ENCODE measurements at places on chromosomes 4 and X. TPM values are rescaled to one million over a fixed set of nuclear protein-coding genes. Genes with fewer than 3 reads are reported as not detected.

- no peak overlapping the region for H3K27ac ChIP-seq
- DNase-seq, result no peak
- no peak overlapping the region for H3K4me3 ChIP-seq
- H3K4me1 ChIP-seq, result no peaks in the 10 kb centered on the region
Observed at GRCh38 chrX:72371405-72371804, 65.7 kb upstream of the CITED1 start.

DNA sequence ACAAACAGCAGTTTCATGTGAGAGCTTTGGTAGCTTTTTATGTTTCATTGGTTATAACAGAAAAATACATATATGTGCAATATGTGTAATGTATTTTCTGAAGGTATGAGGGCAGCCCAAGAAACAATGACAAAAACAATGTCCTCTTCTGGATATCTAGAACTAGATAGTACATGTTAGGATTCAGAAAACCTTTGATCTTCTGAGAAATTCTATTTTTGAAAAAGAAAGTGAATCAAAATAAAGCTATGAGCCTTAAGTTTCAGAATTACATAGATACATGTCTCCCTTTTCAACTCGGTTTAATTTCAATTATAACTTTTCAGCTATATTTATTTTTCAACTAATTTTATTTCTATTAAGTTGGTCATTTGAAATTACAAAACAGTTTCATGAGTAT, 131.9 kb downstream of the REELD1 start:
- no peak for DNase-seq
- no peak overlapping the region for H3K27ac ChIP-seq
- H3K4me1 ChIP-seq, result no peaks in the 10 kb centered on the region
- H3K4me3 ChIP-seq, result no peak overlapping the region
- no peaks in the 10 kb centered on the region for H3K27me3 ChIP-seq
- no peaks in the 10 kb centered on the region for H3K36me3 ChIP-seq

DNA sequence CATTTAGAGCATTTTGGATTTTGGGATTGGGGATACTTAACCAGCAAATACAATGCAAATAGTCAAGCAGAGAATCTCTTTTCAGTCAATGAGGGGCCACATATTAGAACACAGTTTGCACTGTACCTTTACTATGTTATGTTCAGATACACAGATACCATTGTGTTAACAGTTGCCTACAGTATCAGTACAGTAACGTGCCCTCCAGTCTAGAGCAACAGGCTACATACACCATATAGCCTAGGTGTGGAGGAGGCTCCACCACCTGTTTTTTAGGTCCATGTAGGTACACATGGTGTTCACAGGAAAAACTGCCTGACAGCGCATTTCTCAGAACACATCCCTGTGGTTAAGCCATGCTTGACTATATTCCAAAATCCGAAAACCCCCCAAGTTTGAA, 9.1 kb downstream of the GRPEL1 start:
- no peak overlapping the region for H3K27ac ChIP-seq
- no peak for DNase-seq
- no peak overlapping the region for H3K4me3 ChIP-seq
- H3K4me1 ChIP-seq, result no peaks in the 10 kb centered on the region

DNA sequence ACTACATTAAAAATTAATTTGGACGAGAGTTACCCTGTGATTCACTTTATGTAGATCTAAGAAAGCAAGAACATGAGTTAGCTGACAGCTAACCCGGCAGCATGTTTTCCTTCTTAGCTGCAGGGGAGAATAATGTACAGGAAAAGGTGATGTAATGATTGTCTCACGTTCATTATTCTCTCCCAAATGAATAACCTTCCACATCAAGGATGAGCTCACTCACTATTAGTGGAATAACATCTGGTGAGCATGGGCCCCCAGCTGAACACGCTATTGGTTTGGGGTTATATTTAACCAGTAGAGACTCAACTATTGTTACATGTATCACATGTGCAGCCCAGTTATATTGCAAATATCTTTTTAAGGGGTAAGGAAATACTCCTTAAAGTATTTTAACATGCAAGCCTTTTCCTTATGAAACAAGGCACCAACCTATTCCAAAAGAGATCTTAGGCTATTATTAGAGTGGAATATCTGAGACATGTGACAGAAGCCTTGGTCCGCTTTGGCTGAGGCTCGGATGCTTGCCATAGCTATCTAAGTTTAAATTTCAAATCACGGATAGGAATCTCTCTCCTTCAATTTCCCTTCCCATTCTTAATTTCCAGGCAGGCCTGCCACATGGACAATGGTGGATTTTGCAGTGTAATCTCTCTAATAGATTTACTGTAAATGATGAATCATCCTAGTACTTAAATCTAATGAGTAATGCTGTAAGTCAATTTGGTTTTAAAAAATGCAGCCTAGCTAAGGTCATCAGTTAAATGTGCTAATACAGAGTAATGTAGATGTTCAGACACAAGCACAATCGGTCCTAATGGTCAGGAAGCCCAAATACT, 99.0 kb upstream of the OTUD4 start:
- no peak for DNase-seq
- H3K4me3 ChIP-seq, result no peak overlapping the region
- H3K4me1 ChIP-seq, result no peaks in the 10 kb centered on the region
- no peaks in the 10 kb centered on the region for H3K27me3 ChIP-seq
- no peak overlapping the region for H3K27ac ChIP-seq

- H3K36me3 ChIP-seq, result no peaks in the 10 kb centered on the region
- no peak overlapping the region for H3K4me3 ChIP-seq
- H3K4me1 ChIP-seq, result no peaks in the 10 kb centered on the region
- H3K27me3 ChIP-seq, result no peaks in the 10 kb centered on the region
- DNase-seq, result no peak
- H3K27ac ChIP-seq, result no peak overlapping the region
Observed at GRCh38 chr4:5784960-5785611, 74.1 kb downstream of the EVC start.

- H3K27ac ChIP-seq, result no peak overlapping the region
- no peak overlapping the region for H3K4me3 ChIP-seq
- H3K4me1 ChIP-seq, result no peaks in the 10 kb centered on the region
- no peaks in the 10 kb centered on the region for H3K27me3 ChIP-seq
- DNase-seq, result no peak
Observed at GRCh38 chr4:78477276-78477675, 74.3 kb upstream of the ANXA3 start.

The HMGN5 gene
- 6.1 TPM for total RNA-seq

The DGKK gene
- not detected for total RNA-seq

The MAGEC1 gene
- total RNA-seq, result not detected
